ENCODE measurements at places on chromosomes 16 and 17.
A peak's percentile ranks its signal among the peaks of the same experiment; 100 is the strongest.

DNA sequence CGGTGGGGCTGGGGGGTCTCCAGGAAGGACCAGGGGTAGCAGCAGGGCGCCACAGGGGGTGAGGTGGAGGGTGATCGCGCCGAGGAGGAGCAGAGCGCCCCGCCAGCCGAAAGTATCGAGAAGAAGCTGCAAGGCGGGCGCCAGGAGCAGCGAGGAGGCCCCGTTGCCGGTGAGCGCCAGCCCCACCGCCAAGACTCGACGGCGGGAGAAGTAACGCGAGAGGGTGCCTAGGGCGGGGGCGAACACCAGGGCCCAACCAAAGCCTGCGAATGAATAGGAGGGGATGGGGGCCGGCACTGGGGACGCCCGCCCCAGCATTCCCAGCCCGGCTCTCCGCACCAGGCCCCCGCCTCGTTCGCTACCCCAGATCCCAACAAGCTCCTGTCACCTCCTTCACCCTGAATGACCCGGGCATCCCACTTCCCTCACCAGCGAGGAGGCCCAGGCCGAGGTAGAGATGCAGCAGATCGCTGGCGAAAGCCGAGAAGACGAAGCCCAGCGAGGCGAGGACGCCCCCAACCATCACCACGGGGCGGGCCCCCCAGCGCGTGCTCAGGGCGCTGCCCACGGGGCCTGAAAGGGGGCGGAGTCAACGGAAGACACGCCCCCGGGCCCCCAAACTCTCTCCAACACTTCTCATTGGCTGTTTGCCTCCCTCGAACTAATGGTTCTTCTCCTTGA lies 1.3 kb downstream of the SLC16A11 start:
- DNase-seq, result no peak

DNA sequence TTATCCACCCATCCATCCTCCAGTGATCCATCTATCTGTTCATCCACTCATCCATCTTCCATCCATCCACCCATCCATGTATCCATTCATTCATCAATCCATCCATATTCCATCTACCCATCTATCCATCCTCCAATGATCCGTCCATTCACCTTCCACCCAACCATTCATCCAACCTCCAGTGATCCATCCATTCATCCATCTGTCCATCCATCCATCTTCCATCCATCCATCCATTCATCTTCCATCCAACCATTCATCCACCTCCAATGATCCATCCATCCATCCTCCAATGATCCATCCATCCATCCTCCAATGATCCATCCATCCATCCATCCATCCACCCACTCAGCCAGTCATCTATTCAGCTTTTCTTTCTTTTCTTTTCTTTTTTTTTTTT lies 156.5 kb upstream of the WSCD1 start:
- no peak for DNase-seq

GRCh38 chr17:72254808-72255449 lies 134.1 kb downstream of the SOX9 start:
- DNase-seq, result no peak

DNA sequence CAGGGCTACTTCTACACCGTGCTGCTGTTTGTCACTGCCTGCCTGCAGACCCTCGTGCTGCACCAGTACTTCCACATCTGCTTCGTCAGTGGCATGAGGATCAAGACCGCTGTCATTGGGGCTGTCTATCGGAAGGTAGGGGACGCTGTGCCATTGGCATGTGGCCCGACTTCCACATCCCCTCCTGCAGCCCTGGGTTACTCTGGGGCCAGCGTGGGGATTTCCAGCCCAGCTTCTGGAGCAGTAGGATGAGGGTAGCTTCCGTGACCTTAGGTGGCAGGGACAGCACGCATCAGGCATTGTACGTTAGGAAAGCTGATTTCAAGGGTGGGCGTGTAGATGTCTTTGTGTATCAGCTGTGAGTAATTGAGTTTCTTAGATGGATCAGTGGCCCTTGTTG lies 96.5 kb downstream of the ABCC1 start:
- DNase-seq, result no peak

DNA sequence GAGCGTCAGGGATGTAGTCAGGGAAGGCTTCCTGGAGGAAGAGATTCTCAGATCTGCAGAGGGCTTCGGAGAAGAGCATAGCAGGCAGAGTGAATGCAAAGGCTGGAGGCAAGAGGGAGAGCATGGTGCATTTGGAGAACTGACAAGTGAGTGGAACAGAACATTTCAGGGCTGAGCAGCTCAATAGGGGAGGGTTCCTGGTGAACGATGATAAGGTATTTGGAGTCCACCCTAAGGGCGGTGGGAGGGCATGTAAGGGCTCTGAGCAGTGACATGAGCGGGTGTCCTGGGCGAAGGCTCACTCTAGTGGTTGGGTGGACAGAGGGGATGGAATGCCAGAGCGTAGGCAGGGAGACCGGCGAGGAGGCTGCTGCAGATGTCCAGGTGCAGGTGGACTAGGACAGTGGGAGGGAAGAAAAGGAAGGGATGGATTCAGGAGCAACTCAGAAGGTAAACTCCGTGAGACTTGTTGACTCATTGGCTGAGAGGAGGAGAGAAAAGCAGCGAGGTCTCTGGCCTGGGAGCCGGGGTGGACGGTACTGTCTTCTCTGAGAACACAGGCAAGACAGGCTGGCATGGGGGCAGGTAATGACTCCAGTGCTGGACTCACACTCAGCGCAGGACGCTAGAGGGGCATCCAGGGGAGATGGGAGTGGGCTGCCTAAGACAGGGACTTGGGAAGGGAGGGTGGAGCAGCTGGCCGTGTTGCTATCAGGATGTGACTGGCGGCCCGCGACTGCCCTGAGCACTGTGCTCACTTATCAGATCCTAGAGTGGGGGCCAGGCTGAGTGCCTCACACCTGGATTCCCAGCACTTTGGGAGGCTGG lies 1.4 kb upstream of the PITPNA start:
- DNase-seq, result no peak

GRCh38 chr17:28499684-28500357 lies 6.3 kb upstream of the FOXN1 start:
- DNase-seq, result no peak

GRCh38 chr17:38338053-38338452 lies 5.7 kb downstream of the GPR179 start:
- no peak for DNase-seq

DNA sequence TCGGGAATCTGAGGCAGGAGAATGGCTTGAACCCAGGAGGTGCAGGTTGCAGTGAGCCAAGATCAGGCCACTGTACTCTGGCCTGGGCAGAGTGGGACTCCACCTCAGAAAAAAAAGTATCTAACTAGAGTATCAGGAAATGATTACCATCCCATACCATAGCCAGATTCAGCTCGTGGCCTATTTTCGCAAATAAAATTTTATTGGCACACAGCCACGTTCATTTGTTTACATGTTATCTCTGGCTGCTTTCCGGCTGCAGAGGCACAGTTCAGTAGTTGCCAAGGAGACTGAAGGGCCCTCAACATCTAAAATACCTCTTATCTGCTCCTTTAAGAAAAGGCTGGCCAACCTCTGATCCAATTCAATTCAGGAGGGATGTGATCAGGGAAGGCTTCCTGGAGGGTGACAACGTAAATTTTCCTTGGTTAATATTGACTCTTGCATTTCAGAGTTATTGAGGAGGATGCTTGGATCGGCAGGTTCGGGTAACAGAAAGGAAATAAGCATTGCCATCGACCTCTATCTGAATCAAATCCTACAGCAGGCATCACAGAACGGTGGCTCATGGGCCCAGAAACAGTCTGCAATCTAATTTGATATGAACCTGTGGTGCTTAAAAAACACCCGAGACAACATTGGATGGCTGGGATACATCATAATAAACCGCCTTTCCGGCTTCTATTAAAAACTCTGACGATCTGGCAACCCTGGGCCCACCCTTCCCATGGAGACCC lies 73.8 kb downstream of the XYLT1 start:
- peak; percentile 88 for DNase-seq

GRCh38 chr16:79651363-79651762 lies 50.8 kb upstream of the MAF start:
- DNase-seq, result no peak

- DNase-seq, result no peak
These were observed 15.6 kb upstream of the SLC13A2 start for GRCh38 chr17:28457890-28458289.
